ENCODE measurements at places on chromosomes 12 and 14.

DNA sequence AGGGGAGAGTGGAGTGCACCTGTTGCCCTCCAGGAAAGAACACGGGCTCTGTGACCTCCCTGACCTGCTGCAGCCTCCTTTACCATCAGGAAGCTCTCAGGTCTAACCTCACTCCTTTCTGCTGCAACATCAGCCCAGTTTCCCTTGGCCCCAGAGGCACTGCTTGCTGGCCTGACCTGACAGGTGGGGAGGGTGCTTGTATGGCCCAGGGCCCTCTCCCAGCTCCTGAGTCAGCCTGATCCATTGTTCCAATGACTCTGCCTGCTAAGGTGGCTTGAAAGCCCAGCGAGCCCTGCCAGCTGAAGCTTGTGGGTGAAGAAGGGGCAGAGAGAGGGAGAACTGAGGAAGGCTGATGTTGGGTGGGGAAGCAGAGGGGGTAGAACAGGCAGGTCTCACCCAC, 13.2 kb upstream of the KRT78 start:
- peak; percentile 74 for DNase-seq

GRCh38 chr12:117361347-117361751, at the start of gene NOS1:
Gene NOS1, minus strand, starts transcription at chr12:117361626. Its CDS starts 30,557 bp downstream, at chr12:117331069.
- DNase-seq, result no peak

GRCh38 chr12:12779529-12779928, 5.9 kb upstream of the APOLD1 start:
- DNase-seq, result no peak

- no peak for DNase-seq
Measured at GRCh38 chr14:56807386-56808109, 2.7 kb downstream of the OTX2 start.

GRCh38 chr14:31194095-31194494, 13.5 kb downstream of the HECTD1 start:
- DNase-seq, result no peak

DNA sequence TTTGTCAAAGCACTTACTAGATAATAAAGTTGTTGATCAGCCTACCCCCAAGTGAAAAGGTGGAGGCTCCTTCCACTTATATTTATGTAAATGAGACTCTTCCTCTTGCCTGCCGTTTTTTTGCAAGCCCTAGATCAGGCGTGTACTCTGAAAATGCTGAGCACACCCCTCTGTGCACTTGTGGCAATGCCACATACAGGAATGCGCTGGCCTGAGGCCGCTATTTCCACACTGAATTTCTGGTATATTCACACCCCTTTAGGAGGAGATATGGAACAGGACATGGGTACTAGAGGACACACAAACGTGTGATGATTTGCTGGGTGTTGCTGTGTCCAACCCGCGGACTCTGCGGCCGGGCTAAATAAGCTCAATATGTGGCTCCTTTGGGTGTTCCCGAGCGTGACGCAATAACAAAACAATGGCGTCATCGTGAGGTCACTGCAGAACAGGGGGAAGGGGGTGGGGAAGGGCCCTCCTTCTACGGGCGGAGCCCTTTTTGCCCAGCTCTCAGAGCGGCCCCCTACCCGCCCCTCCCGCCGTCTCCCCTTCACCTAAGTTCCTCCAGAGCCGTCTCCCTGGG, 554 bp upstream of the TSPAN31 start:
- no peak for DNase-seq

DNA sequence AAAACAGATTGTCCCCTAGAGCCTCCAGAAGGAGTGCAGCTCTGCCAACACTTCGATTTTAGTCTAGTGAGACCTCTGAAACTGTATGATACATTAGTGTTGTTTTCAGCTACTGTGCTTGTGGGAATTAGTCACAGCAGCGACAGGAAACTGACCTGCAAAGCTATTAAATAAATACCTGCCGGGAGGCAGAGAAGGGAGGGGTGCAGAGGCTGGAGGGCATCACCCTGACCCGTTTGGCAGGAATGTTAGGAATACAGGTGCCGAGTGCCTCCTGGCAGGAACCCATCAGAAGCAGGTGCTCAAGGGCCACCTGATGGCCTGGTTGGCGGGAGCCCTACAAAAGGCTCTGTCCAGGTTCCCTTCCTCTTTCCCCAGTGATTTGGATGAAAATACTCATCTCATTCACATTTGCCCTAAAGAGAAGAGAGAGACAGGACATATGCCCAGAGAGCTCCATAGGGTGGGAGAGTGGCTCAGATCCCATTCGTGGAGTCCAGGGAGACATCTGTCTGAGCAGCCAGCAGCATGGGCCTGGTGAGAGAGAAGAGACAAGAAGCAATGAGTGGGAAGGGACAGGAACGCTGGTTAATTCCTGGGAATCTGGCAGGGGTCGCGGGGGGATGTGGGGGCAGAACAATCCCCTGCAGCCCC, 44.6 kb downstream of the C14orf132 start:
- DNase-seq, result peak; percentile 65

DNA sequence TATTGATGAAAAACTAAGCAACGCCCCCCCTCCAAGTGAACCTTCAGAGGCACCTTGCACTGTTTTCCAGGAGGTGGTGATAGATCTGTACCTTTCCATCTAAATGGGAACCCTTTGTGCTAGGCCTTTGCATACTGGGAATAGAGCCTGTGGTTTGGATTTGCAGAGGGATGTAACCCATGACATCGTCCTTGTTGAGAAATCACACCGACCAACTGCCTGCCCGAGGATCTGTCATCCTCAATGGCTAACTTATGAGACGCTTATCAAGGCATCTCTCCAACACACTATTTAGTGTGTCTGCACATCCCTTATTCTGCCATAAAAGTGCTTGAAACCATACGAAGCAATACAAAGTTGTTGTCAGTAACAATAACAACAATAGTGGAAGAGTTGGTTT, 22.9 kb downstream of the NTN4 start:
- DNase-seq, result no peak

DNA sequence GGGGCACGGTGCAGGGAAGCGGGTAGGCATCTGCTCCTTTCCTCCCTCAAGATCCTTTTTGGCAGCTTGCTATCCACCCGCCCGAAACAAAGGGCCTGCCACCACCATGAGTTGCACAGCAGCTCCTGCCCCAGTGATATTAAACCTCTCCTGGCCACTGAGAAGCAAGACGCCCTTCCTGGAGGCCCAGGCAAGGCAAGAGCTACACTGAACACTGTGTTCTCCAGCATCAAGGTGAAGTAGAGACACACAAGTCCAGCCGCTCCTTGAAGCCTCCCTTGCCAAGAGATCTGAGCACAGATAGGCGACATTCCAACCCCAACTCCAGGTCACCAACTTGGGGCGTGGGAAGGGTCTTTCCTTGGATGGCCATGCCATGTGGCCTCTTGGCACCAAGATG, 70.9 kb downstream of the ACTN1 start:
- DNase-seq, result no peak

DNA sequence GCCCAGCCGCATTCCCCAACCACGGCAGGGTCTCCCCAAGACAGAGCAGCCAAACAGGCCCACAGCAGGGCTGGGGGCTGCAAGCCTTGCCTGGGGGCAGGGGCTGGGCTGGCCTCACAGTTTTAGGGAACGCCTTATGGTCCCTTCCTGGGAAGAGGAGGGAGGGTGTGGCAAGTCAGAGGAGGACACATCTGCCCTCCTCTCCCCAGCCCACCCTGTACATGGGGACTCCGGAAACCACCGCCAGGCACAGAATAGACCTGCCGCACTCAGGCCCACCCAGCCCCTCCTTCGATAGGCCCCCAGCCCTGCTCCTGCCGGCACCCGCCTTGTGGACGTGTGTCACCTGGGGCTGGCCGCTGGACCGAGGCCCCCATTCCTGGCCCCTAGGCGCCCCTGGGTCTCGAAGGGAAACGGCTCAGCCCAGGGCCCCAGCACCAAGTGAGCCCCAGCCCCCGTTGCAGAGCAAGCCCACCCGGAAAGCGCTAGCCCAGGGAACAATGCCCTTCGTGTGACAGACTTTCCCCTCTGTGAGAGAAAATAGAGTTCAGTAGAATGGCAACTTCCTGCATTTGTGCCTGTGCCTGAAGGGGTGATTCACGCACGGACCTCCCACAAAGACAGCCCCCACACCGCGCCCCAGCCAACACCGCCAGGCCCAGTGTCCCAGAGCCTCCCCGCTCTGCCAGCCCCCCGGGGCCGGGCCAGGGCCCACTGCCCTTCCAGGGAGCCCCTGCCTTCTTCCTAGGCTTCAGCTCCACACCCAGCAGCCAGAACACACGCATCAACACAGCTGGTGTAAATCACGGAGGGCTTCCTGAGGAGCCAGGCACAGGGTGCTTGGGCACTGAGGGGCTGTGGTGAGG, 12.0 kb upstream of the NUDT14 start:
- DNase-seq, result no peak

DNA sequence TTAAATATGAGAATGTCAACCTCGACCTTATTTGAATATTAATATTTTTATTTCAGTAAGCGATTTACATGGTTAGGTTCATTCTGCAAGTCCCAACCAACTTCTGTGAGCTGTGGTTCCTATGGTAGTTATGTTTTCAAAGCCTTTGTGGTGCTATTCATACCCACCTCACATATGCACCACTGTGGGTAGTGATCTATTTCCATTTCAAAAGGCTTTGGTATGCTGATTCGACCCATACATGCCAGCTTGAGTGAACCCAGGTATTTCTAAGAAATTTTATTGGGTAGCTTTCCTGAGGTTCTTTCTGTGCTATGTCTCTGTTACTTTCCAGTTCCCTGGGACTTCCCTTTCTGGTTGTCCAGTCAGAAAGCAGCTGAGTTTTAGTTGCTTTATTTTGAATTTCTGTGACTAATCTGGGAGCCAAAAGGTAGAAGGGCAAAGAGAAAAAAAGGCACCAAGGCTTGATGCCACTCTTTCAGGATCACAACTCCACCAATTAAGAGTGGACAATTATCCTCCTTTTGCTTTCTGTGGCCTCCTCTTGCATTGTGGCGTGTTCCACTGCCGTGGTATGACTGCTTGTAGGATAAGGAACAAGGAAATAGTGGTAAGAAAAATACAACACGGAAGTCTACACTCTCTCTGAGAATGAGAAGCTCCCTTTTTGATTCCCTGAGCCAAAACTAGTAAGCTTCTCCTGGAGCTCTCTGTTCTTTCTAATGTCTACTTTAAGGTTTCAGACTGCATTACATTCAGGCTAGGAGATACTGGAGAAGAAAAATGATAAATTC, 729.1 kb downstream of the NOVA1 start:
- no peak for DNase-seq

- DNase-seq, result no peak
Measured at GRCh38 chr12:67919406-67919805, 69.8 kb upstream of the IFNG-AS1 start.

GRCh38 chr12:13454991-13455777, 258.7 kb downstream of the EMP1 start:
- no peak for DNase-seq
